ENCODE measurements at places on chromosomes 5 and 9. TPM values are rescaled to one million over a fixed set of nuclear protein-coding genes. Genes with fewer than 3 reads are reported as not detected.

DNA sequence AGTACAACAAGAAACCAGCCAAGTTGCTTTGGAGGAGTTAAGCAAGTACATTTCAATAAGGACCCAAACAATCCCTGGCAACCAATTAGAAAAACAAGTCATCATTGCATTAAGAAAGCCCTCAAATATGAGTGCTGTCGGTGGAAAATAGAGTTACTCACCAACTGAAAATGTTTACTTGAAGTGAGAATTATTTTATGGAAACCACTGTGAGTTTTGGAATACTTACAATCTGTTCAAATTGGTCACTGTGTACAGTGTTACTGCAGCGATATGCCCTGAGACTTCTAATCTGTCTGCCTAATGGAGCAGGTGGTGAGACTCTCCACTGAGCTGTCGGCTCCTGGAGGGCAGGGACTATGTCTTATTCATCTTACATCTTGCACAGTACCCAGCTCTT lies 1073.2 kb upstream of the DMAC1 start:
- DNase-seq = no peak

CAVIN4 gene
- 0.18 TPM for total RNA-seq

- no peak for DNase-seq
Observed at GRCh38 chr5:65364907-65365306, 116.8 kb downstream of the ADAMTS6 start.

GRCh38 chr5:157533011-157533481 lies 42.5 kb downstream of the ADAM19 start:
- no peak for DNase-seq

- DNase-seq = peak; percentile 5
Observed at GRCh38 chr9:114011313-114011712, 66.8 kb downstream of the AMBP start.

DNA sequence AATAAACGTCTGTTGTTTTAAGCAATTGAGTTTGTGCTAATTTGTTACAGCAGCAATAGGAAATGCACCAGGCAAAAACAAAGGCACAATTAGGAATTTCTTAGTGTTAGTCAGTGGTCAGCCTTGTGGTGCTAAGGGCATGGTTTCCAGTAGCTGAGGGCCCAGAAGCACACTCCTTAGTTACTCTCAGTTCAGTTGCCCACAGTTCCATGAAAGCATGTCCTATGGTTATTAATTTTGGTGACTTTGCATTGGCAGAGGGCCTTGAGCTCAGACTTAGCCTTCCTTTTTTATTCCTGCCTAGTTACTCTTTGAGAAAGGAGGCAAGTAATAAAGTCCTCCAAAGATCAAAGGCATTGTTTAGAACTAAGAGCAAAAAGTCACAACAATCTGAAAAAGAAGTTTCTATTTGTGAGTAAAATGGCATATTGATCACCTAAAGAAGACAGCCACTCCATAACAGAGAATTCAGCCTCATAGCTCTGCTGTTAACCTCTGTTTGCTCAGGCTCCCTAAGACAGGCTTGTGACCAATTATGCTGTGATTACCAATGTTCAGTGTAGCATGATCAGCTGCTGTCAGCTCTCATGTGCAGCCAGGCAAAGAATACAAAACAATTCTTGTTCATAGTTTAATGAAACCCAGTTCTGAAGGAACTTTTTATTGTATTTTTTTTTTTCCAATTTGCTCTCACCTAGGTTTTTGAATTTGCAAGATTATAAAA lies 57.0 kb upstream of the MROH2B start:
- DNase-seq = no peak

PCDHGB2 gene
- total RNA-seq = 0.18 TPM

DNA sequence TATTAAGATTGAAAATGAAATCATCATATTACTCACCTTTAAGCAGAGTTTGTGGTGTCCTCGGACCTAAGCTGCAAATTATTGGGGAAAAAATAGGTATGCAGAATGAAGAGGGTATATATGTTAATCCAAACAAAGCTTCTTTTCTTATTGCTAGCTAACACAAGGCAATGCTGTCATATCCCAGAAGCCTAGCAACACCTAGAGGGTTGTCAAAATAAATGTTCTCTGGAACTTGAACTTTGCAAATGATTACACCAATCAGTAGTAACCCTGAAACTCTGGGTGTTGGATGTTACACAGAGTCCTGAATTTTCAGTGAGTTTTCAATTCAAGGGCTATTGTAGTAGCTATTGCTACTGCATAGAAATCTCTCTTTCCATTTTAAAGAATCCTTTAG lies at the start of gene C6:
TSS of gene C6 (minus strand) at position 193 of the 400 bp plus-strand sequence. CDS start 10,302 bp downstream, outside the sequence.
- DNase-seq = no peak

GRCh38 chr9:126151031-126151685 lies 175.5 kb upstream of the MVB12B start:
- no peak for DNase-seq

DNA sequence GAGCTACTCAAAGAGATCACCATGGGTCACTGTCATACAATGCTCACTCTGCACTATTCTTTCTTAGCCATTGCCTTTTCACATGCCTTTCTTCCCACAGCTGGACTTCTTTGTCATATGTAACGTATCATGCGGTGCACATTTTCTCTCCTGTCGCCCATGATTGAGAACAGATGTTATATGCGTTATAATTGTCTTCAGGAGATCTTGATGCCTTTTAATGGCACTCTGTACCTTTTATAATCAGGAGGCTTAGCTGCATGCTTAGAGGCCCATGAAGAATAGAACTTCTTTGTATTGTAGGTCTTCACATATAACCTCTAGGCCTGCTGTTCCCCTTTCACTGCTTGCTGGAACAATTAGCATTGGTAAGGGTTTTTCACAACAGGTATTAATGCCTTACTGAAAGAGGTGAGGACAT lies 436.1 kb downstream of the CDH10 start:
- no peak for DNase-seq

OR4F3 gene
- not detected for total RNA-seq

ENHO gene
- not detected for total RNA-seq

DNA sequence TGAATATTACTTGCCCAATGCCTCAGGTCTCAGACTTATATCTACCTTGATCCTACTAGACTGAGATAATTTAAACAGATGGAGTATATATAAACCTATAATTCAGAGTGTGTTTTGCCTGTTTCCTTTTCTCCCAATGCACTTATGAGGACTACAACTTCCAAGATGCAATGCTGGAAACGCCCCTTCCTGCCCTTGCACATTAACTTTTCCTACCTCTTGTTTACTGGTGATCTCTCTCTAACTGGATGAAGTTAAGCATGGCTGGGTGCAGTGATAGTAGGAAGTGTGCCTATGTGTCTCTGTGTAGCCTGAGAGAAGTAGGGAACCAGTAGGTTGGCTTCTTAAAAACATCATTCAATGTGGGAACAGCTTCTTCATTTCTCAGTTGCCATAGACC lies 115.2 kb downstream of the SVEP1 start:
- no peak for DNase-seq

GRCh38 chr5:52139888-52140615 lies 647.7 kb upstream of the ITGA1 start:
- no peak for DNase-seq

GRCh38 chr5:21237461-21237860 lies 1249.5 kb upstream of the CDH18 start:
- no peak for DNase-seq

SOHLH1 gene
- not detected for total RNA-seq

DNA sequence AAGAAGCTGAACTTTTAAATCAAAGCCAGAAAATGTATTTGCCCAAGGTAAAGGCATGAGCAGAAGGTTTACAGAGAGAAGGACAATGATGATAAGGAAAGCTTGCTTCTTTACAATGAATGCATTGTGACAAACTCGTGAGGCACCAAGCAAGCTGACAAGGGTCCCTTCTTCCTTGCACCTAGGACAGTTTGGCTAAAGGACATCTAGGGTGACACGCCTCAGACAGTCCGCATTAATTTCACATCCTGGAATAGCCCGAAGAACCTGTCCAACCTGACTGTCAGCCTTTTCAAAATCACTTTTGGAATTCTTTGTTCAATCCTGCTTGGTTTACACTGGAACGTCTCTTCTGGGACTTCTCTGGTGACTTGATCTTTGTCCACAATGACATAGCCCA lies 146.4 kb upstream of the MAP3K1 start:
- DNase-seq = no peak

GRCh38 chr9:125515983-125516940 lies 190.7 kb downstream of the MAPKAP1 start:
- DNase-seq = no peak

CNTNAP3B gene
- total RNA-seq = not detected

- DNase-seq = no peak
Observed at GRCh38 chr5:72353046-72353445, 32.9 kb downstream of the PTCD2 start.

DNA sequence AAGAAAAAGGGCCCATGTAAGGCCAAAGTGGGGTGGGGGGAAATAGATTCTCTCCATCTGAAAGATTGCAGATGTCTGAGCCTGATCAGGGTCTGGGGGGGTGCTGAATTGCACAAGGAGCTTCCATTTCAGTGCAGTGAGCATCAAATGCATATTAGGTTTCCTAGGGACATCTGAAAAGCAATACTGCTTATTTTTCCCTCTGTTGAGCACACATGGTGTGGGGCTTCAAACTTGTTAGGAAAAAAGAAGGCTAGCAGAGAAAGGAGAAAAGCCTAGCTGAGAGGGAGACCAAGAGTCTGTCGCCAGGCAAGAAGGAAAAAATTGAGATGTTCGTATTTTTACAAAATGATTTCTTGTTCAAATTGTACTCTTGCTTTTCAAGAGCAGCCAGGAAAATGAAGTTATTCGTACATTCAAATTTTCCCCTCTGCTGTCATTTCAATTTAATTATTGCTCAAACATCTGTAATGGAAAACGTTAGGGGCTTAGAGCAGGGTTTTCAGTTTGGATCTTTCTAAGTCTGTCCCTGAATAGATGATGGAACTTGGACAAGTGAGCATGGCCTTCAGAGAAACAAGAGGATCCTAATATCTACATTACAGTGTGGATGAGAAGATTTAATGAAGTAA lies 191.9 kb upstream of the GAS1 start:
- DNase-seq = no peak

- DNase-seq = no peak
Observed at GRCh38 chr9:120482424-120483186, 97.4 kb downstream of the CDK5RAP2 start.

PTGR1 gene
- total RNA-seq = 1.2 TPM

MLANA gene
- not detected for total RNA-seq

DNA sequence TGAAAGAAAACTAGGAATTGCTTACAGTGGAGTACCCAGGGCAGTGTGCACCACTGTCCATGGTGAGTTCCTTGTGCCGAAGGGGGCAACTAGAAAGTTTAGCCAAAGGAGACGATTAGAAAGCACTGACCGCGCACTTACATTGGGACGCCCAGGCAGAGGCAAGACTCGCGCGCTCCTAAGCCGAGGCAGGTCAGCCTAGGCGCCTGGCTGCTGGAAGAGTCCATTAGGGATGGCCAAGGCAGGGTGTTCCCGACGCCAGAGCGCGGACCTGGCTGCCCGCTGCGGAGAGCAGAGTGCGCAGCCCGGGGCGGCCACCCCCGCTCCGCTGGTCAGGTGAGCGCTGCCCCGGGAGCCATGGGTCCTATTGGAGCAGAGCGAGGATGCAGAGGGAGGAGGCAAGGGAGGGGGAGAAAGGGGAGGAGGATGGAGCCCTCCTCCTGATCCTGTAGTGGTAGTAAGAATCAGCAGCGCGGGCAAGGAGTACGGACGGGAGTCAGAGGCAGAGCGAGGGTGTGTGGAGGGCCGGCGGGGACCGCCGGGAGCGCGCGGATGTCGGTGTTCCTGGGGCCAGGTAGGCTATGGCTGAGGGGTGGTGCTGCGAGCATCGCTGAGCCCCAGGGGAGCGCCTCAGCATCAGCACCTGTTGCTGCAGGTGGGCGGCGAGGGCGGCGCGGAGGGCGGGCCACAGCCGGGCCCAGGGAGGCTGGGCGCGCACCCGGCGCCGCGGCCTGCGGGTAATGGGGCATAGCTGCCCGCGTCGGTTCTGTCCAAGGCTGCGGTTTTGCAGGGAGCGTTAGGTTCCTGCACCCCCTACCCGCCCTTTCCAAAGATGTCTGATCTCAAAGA lies at the start of gene ADGRV1:
TSS of gene ADGRV1 (plus strand) at position 454 of the 849 bp plus-strand sequence. CDS start at position 553, 99 bp downstream.
- DNase-seq = no peak

SMIM32 gene
- total RNA-seq = not detected

HAVCR2 gene
- total RNA-seq = 66.9 TPM

NIM1K gene
- total RNA-seq = 0.73 TPM

DNA sequence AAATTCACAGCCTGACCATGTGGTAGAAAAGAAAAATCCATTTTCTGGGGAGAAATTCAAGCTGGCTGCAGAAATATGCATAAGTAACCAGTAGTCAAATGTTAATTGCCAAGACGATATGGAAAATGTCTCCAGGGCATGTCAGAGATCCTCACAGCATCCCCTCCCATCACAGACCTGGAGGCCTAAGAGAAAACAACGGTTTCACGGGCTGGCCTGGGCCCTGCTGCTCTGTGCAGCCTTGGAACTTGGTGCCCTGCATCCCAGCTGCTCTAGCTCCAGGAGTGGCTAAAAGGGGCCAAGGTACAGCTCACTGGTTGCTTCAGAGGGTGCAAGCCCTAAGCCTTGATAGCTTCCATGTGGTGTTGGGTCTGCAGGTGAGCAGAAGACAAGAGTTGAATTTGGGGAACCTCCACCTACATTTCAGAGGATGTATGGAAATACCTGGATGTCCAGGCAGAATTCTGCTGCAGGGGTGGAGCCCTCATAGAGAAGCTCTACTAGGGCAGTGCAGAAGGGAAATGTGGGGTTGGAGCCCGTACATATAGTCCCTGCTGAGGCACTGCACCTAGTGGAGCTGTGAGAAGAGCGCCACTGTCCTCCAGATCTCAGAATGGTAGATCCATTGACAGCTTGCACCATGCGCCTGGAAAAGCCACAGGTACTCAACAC lies 49.7 kb downstream of the PTBP3 start:
- no peak for DNase-seq

MYOZ3 gene
- not detected for total RNA-seq

ZDHHC11B gene
- not detected for total RNA-seq

HMMR gene
- 74.7 TPM for total RNA-seq

DNA sequence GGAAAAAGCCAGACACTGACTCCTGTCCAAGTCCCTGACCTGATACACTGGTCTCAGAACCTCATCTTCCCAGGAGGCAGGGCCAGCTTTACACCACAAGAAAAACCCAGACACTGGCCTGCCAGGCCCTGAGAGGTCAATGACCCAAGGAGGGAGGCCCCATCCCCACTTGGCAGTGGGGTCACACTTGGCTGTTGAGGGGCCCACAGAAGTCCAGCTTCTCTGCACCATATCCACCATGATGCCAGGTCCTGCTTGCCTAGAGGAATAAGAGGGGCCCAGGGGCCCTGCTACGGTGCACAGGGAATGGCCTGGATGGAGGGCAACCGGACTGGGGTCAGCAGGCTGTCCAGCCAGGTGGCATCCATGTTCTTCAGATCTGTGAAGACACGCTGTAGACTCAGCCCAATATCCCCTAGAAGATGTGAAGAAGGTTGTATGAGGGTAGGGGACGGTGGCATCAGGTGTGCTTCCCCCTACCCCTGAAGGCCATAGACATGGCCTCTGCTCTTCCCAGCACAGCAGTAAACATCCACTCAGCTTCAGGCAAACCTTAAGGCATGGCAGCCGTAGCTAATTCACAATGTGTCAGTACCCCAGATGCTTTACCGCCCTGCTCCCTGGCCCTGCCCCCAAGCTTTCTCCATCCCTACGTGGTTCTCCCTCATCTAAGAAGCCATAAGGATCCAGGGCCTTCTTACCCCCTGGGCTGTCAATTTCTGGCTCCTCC lies 6.7 kb downstream of the IRF1 start:
- DNase-seq = peak; percentile 16
